IMR-90 (cell line): ENCODE measurements at places on chromosomes 3 and 15.

DNA sequence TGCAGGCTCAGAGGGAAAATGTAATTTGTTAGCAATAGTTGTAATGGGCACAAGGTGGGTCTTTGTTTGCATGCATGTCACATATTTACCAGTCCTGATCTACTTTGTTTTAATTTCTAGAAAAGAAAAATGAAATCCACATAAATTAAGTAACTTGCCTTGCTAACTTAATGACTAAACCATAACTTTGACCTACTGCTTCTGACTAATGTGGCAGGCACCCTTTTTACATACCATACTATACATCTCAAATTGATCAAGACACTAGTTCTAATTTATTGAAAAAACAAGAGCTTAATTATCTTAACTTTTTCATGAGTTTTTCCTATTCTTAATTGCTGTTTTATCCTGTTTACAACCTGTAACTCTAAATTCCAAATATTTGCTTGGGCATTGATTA, 93.2 kb downstream of the ATP11B start:
- peak; percentile 42 for DNase-seq

DNA sequence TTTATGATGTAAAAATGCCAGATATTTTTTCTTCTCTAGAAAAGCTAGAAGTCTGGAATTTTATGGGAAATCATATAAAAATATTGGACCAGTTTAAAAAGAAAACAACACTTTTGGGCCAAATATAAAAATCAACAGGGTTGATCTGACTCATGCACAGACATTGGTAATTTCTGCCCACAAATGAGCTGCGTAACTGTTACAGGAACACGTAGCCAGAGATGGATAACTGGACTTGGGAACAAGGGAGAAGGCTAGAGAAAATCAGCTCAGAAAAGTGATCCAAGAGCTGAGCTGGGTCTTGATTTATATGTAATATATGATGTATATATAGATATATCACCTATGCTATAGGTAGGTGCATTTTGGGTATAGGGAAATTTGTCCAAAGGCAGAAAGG, 36.8 kb upstream of the NAALADL2 start:
- no peak for DNase-seq

GRCh38 chr15:57554063-57554811, 37.5 kb upstream of the MYZAP start:
- no peak for DNase-seq

GRCh38 chr3:13535905-13536304, 13.0 kb upstream of the FBLN2 start:
- DNase-seq = no peak

DNA sequence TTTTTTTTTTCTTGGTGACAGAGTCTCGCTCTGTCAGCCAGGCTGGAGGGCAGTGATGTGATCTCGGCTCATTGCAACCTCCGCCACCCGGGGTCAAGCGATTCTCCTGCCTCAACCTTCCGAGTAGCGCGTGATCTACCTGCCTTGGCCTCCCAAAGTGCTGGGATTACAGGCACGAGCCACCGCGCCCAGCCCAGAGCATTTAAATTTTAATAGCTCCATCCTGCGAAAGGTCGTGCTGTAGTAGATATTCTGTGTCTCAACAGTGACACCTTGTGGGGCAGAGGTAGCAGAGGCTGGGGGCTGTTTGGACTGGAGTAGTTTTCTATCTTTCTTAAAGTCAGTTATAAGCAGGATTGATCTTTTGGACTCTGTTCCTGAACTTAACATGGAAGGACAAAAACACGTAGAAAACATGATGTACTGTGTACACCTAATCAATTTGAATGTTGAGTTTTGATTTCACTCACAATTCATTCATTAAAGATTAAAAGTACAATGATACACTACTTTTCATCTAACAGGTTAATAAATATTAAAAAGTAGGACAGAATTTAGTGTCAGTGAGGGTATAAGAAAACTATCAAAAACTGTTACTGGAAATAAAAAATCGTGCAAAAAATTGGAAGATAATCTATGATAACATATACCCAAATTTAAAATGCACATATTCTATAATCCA, 11.0 kb upstream of the PDCD6IP start:
- DNase-seq = peak; percentile 72

- DNase-seq = no peak
Measured at GRCh38 chr15:33055962-33056361, 138.6 kb downstream of the FMN1 start.
